ENCODE measurements at places on chromosomes 3 and 15.

DNA sequence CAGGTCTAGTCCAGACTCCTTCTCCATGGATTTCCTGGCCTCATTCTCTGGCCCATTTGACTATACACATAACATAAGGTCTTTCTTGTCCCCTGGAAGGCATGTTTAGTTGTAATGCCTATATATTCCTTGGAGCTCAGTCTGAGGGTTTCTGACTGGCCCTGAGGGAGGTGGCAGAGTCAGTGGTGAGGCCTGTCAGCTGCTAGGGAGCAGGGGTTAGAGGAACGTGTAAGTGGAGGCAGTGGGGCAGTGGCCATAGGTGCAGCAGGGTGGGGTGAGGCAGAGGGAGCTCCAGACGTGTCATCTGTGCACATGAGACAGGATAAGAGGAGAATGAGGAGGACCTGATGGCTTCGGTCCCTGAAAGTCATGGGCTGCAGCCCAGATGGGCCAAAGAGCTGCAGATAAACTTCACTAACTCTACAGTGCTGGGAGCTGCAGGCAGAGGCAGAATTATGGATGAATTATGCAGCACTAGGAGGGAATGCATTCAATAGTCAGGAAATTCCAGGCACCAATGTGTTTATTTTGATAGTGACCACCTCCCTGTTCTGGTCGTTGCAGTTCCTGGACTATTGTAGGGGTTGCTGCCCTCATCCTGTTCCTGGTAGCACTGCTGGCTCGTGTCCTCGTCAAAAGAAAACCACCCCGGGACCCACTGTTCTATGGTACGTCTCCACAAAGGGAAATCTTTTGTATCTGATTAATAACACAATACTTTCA lies 4.9 kb downstream of the TM6SF1 start:
- DNase-seq = no peak

GRCh38 chr3:138877226-138877625 lies 42.5 kb upstream of the PIK3CB start:
- DNase-seq = no peak

DNA sequence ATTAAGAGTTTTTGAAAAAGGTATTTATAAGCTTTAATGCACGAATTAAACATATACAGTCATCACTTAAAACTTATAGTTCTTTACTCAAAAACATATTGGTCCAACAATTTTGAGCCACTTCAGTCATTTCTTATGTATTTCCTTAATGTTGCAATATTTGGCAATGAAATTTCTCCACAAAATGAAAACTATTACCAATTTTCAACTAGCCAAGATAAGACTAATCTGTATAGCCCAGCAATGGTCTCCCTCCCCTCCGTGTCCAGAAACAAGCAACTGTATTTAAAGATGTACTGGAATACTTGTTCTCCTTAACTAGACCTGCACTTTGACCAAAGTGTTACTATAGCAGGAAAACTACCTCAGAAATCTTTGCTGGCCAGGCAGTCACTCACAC lies 9.2 kb downstream of the ARF4 start:
- no peak for DNase-seq

- DNase-seq = no peak
These were observed 36.5 kb downstream of the FAM98B start for GRCh38 chr15:38490242-38490922.

GRCh38 chr15:40815042-40815698 lies 7.9 kb upstream of the DNAJC17 start:
- DNase-seq = no peak

DNA sequence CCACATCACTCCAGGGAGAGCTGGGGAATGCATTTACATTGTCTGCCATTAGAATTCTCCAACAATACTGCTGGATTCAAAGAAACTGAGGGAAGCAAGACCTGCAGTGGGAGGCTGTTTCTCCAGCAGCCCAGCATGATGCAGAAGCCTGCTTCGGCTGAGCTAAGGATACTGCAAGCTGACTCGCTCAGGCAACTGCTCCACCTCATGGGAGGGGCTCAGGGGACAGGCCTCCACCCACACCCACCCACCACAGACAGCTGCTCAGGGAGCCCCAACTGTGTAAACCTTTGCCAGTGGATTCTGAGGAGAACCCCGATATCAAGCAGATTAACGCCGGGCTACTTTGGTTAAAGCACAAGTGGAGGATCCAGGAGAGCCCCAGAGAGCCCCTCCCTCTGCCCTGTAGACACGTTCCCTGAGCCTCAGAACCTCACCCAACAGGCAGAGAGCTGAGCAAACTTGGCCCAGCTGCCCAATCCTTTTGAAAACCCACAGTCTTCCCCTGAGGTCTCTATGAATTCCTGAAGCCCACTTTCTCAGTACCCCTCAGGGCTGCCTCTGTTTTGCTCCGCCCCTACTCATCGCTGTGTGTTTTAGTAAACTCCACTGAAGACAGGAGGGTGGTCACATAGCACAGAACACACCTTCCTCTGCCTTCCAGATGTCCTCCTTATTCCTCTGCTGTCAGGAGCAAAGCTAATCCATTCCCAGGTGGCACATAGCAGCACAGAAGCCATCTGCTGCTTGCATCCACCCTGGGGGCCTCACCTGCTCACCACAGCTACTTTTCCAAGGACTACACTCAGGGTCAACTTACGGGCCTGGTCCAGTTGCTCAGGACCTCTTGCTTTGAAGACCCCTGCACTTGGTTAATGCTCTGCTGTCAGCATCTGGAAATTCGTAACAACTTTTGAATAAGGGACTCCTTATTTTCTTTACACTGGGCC lies 269.0 kb downstream of the ABHD5 start:
- DNase-seq = no peak

GRCh38 chr3:100899440-100900091 lies 93.7 kb downstream of the ABI3BP start:
- DNase-seq = no peak

DNA sequence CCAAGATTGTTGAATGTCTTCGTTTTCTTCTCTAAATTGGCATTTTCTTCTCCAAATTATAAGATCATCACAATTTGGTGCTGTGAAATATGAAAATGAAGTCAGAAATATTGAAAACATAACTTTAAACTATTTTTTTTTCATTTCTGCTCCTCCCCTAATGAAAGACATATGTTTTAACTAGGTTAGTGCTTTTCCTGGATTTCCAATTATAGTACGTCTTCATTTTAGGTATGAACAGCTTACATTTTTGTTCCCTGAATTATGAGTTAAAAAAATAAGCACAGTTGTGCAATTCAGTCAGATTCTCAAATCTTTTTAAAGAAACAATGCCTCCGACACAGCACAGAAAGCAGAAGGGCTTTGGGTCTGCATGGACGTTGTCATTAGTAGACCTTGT lies 83.5 kb upstream of the CFAP20DC start:
- no peak for DNase-seq

- no peak for DNase-seq
These were observed 106.6 kb downstream of the FBXL22 start for GRCh38 chr15:63703641-63704240.

DNA sequence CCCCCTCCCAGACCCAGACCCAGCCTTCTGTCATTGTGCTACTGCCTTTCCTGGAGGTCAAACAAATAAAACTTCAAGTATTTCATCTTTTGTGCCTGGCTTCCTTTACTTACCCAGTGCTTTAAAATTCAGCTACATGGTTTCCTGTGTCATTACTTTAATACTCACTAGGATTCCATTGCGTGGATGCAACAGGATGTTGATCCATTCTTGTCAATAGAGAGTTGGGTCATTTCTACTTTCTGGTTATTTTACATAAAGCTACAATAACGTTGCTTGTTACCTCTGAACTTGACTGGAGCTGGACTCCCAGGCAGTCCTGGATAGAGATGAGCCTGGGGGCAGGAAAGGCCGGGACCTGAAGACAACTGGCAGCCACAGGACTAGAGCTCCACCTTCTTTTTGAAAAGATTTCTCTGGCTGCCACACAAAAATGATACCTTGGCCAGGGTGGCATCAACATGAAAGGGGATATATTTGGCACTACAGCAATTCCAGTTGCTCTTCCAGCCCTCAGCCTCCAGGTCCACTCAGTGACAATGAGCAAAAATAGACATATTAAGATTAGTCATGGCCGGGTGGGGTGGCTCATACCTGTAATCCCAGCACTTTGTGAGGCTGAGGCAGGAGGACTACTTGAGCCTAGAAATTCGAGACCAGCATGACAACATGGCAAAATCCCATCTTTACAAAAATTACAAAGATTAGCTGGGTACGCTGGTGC lies 23.3 kb upstream of the HEG1 start:
- no peak for DNase-seq

- no peak for DNase-seq
These were observed 27.7 kb downstream of the CCDC13 start for GRCh38 chr3:42745291-42745745.

- DNase-seq = no peak
These were observed 72.7 kb upstream of the FLNB start for GRCh38 chr3:57935539-57935938.

DNA sequence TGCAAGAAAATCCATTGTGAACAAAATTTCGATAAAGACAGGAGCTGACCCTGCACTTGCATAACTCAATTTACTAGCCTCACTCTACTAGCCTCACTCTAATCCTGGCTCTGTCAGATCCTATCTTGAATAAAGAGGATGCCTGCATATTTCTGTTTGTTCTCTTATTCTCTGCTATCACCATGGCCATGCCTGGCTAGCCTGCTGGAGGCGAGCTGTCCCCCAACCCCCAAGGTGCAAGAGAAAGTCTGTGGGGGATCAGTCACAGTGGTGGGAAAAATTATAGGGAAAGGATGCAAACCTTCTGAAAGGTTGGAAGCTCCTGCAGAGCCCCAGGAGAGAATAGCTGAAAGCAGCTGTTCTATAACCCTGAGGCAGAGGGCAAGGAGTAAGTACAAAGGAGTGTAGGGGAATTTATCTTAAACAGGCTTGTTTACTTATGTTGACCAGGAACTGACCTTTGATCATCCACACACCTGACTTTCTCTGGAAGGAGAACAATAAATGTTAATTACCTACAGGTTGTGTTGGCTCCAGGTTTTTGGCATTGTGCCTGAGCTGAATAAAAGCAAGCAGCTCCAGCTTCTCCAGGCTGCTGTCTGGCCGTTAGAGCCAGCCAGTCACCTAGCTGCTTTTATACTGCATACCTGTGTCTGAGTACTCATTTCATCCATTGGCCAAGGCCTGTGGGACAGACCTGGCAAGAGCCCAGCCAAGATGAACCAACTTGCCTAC lies 137.7 kb upstream of the RASGRP1 start:
- DNase-seq = no peak

DNA sequence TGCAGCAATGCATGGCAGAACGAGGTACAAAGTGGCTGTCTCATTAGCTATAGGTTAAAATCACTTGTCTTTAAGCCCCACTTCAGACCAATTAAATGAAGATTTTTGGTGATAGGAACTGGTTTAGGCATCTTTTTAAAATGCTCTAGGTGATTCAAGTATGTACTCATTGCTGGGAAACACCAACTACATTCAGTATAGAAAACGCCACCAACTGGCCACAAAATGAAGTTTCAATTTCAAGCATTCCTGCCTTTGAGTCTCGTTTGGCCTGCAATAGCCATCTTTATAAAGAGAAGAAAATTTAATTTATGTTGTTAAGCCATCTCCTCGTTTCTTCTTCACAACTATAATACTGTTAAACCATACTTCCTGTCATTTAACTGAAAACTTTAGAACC lies 587.9 kb downstream of the GBE1 start:
- no peak for DNase-seq

- no peak for DNase-seq
These were observed 56.8 kb downstream of the APBA2 start for GRCh38 chr15:28942571-28942970.

DNA sequence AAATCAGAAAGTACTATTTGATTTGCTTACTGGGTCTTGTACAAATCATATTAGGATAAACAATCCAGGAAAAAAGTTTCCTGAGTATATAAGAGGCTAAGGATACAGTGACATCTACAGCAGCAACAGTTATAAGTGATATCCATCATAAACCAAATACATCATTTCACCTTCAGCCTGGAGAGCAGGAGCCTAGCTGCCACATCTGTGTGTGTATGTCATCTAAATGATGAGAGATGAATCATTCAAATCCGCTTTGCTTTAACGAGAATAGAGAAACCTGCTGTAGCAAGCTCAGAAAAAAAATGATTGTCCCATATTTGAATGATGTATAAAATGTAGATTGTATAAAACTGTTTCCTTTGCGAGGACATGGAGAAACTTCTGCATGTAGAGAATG lies 841.4 kb downstream of the SI start:
- no peak for DNase-seq

- DNase-seq = no peak
These were observed 17.1 kb downstream of the ADCY5 start for GRCh38 chr3:123431658-123432324.

DNA sequence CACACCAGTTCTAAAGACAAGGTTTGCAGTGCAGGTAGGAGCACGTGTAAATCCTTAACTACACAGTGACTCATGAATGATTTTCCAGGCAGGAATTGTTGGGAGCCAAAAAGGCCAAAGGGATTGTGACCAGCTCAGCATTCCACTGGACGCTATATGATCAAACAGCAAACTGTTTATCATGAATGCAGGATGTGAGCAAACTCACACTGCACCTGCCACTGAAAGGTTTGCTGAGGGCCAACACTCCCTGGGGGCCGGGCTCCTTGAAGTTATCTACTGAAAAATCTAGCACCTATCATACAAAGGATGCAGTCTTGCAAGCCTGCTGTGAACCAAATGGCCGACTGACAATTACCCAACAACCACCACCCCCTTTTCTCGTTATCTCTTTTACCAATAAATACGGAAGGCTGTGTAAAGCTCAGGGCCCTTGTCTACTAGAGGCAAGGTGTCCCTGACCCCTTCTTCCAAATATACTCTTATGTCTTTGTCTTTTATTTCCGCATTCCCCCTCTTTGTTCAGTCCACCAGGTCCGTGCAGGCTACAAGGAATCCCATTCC lies 11.5 kb upstream of the DNASE1L3 start:
- peak; percentile 34 for DNase-seq

- no peak for DNase-seq
These were observed 39.6 kb upstream of the PDCD6IP start for GRCh38 chr3:33758864-33759263.

DNA sequence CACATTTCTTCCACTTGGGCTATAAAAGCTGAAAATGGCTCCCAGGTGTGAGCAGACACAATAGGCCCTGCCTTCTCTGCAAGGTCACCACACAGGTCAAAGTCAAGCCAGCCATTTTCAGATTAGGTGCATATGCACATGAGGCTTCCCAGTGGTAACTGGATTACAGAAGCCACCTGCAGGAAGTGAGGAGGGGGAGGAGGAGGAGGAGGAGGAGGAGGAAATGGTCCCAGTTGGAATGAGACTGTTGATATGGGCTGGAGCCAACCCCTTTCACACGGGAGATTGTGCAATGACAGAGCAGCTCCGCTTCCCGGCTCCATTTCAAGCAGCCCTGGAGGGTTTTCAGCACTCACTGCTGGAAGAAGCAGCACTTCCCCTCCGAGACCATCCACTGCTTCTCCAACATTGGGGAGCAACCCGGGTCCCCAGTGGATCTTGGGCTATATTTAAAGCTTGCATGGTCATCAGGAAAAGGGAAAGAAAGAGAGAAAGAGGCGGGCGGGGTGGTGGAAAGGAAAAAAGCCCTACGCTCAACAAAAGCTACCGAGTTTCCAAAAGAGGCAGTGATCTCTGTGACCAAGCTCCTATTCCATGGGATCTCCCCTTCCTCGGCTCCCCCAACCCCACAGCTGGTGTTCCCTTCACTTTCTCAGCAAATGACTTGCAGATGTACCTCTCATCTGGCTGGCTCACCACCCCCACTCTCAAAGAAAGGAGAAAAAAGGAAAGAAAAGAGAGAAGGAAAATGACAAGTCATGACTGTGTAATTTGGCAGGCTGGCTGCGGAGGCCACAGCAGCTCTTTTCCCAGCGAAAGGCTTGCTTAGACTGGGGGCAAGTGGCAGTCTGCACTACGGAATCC lies 58.3 kb downstream of the LRIG1 start:
- DNase-seq = peak; percentile 18

Data from RCC 7860 (cell line).